ENCODE measurements at places on chromosomes 2 and 18.

GRCh38 chr18:58649966-58650816, 21.1 kb upstream of the MALT1 start:
- no peaks in the 10 kb centered on the region for H3K36me3 ChIP-seq
- no peaks in the 10 kb centered on the region for H3K27me3 ChIP-seq
- H3K4me3 ChIP-seq, result no peak overlapping the region
- peaks cover 13% of the 10 kb centered on the region for H3K4me1 ChIP-seq

GRCh38 chr18:14974576-14974975, 226.6 kb downstream of the ANKRD30B start:
- no peaks in the 10 kb centered on the region for H3K4me1 ChIP-seq
- H3K36me3 ChIP-seq, result no peaks in the 10 kb centered on the region
- H3K27ac ChIP-seq, result no peak overlapping the region
- no peak for DNase-seq
- no peak overlapping the region for H3K4me3 ChIP-seq

GRCh38 chr18:5546660-5547059, 2.9 kb upstream of the EPB41L3 start:
- no peak for DNase-seq
- H3K27me3 ChIP-seq, result no peaks in the 10 kb centered on the region
- H3K36me3 ChIP-seq, result no peaks in the 10 kb centered on the region
- no peak overlapping the region for H3K27ac ChIP-seq
- H3K4me3 ChIP-seq, result no peak overlapping the region

DNA sequence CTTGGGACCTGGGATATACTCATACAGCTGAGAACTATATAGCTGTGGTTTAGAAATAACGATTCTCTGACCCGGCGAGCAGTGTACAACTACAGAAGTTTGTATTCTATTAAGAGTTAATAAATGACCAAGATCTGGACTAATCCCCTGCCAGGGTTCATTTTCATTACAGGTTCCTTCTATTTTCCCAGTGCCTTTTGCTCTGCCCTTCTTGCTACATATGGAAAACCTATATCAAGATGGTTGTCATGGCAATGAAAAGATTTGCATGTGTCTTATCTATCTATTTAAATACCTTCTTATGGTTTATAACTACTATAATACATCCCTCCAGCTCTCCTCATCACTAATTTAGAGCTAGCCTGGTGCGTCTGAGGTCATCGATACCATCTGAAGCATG, 965.2 kb downstream of the BCL11A start:
- H3K27me3 ChIP-seq, result no peaks in the 10 kb centered on the region
- no peaks in the 10 kb centered on the region for H3K4me1 ChIP-seq
- no peaks in the 10 kb centered on the region for H3K36me3 ChIP-seq
- H3K4me3 ChIP-seq, result no peak overlapping the region

GRCh38 chr18:73881396-73881917, 266.2 kb downstream of the FBXO15 start:
- H3K36me3 ChIP-seq, result no peaks in the 10 kb centered on the region
- no peak overlapping the region for H3K27ac ChIP-seq
- no peaks in the 10 kb centered on the region for H3K4me1 ChIP-seq
- no peak for DNase-seq

- no peak overlapping the region for H3K27ac ChIP-seq
- H3K4me1 ChIP-seq, result no peaks in the 10 kb centered on the region
- no peaks in the 10 kb centered on the region for H3K27me3 ChIP-seq
- DNase-seq, result no peak
- H3K36me3 ChIP-seq, result no peaks in the 10 kb centered on the region
Observed at GRCh38 chr2:235382601-235383000, 111.2 kb upstream of the AGAP1 start.

GRCh38 chr18:39840856-39841481, 2114.1 kb upstream of the PIK3C3 start:
- H3K4me3 ChIP-seq, result no peak overlapping the region
- H3K36me3 ChIP-seq, result no peaks in the 10 kb centered on the region
- no peak for DNase-seq
- no peak overlapping the region for H3K27ac ChIP-seq

DNA sequence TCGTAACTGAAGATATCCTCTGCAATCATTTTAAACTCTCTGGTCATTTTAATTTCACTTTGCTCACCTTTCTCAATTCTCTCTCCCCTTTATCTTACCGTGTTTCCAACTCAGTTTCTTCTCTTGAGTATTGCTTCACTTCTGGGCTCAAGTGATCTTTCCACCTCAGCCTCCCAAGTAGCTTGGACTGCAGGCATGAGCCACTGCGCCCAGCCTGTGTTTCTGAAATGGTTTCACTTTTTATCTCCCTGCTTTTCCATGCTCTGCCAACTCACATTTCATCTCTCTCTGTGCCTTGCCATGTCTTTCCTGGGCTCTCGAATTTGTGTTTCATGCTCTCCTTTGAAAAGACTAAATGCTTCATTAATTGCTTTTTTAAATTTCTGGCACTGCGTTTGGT, 30.5 kb upstream of the TMEM131 start:
- H3K27me3 ChIP-seq, result no peaks in the 10 kb centered on the region
- H3K27ac ChIP-seq, result no peak overlapping the region
- H3K4me3 ChIP-seq, result no peak overlapping the region
- H3K4me1 ChIP-seq, result peaks cover 6% of the 10 kb centered on the region
- no peak for DNase-seq

DNA sequence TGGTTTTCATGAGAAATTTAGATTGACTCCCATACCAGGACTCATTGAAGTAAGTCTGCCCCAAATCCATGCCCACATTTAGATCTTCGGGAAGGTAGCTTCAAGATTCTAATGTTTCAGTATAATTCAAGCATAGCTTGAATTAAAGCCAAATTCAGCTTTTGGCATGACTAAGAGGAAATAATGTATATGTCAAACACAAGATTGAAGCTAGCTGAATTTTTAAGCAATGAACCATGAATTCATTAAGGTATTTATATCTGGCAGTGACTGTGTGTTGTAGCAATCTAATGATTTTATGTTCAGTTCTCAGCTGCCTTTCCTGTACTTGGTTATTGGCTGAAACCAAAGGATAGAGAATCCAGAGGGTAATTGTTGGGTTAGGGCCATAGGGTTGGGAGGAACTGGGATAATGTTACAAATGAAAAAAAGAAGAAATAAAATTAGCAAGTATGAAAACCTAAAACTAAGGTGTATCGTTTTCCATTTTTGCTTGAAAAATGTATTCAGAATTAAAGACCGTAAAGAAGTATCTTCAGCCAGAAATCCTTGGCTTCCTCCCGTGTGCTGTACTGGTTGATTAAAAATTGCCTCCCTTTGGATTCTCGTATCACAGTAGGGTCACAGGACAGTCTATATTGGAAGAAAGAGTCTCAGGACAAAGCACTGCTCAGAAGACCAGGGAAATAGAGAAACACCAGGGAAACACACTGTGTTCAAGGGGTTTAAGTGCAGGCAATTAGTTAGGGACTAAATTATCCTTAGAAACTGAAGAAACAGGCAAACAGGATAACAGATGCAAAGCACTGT, 119.0 kb upstream of the FN1 start:
- no peak for DNase-seq
- H3K4me1 ChIP-seq, result no peaks in the 10 kb centered on the region
- no peak overlapping the region for H3K27ac ChIP-seq

GRCh38 chr2:63661076-63661475, 72.3 kb downstream of the MDH1 start:
- H3K27me3 ChIP-seq, result peaks cover 3% of the 10 kb centered on the region
- H3K4me1 ChIP-seq, result no peaks in the 10 kb centered on the region
- DNase-seq, result no peak
- H3K27ac ChIP-seq, result no peak overlapping the region
- no peak overlapping the region for H3K4me3 ChIP-seq
- no peaks in the 10 kb centered on the region for H3K36me3 ChIP-seq

DNA sequence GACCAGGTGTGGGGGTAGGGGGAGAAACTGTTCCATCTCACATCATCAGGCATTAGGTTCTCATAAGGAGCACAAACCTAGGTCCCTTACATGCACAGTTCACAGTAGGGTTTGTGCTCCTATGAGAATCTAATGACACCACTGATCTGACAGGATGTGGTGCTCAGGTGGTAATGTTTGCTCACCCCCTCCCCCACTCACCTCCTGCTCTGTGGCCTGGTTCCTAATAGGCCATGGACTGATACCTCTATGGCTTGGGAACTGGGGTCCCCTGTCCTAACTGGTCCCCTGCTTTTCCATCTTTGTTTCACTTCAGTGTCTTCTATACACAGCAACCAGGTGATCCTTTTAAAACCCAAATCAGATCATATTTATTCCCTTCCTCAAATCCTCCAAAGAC, 267.8 kb downstream of the TNS1 start:
- no peaks in the 10 kb centered on the region for H3K4me1 ChIP-seq
- no peak for DNase-seq
- H3K4me3 ChIP-seq, result no peak overlapping the region
- H3K36me3 ChIP-seq, result no peaks in the 10 kb centered on the region
- H3K27me3 ChIP-seq, result no peaks in the 10 kb centered on the region

DNA sequence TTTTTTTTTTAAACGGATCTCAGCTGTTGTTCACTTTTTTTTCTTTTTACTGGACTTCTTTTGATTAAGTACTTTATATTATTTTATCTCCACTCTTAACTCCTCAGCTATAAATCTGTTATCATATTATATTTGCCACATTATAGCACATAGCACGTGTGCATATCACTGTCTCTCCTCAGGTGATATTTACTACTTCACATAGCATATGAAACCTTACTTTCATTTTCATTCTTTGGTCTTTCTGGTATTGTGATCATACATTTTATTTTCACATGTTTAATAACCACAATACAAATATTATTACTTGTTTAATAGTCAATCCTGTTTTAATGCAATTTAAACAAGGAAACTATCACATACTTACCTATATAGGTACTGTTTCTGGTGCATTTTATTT, 993.1 kb upstream of the TMEFF2 start:
- no peak overlapping the region for H3K27ac ChIP-seq
- H3K4me1 ChIP-seq, result no peaks in the 10 kb centered on the region
- H3K36me3 ChIP-seq, result no peaks in the 10 kb centered on the region
- no peaks in the 10 kb centered on the region for H3K27me3 ChIP-seq

Measured in effector memory CD4-positive, alpha-beta T cell (primary cell).